ENCODE measurements at places on chromosomes 5 and 9.

DNA sequence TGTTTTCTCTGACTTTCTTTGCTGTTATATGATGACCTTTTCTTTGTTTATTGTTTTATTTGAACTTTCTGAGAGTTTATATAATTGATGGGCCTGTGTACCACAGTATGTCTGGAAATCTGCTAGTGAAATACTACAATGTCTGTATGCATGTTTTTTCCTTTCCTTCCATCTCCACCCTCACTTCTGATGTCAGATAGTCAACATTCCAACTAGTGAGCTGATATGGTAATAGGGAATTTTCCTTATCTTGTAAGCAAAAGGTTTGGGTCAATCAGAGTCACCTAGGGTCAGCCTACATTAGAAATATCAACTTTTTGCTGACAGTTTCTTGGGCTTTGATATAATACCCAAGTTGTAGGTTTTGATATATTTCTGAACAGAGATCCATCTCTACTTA lies 103.2 kb downstream of the MAT2B start:
- DNase-seq = no peak

DNA sequence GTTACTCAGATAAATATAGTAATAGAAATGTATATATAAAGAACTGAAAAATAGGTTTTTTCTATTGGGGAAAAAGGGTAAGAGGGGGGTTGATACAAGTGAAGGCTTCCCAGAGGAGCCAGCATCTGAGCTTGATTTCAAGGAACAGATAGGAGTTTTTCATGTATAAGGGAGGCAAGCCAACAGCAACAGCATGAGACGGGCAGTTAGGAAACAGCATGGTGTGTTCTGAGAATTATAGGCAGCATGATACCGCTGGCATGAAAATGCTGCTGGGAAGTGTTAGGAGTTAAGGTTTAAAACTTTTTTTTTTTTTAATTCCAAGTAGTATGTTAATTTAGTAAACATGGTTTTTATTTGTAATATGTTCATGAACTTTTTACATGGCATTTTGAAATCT lies 9.7 kb downstream of the CDC37L1 start:
- no peak for DNase-seq

GRCh38 chr9:17536027-17536426 lies 42.8 kb upstream of the SH3GL2 start:
- no peak for DNase-seq

- DNase-seq = no peak
Measured at GRCh38 chr5:68456756-68457217, 241.2 kb downstream of the PIK3R1 start.

- no peak for DNase-seq
Measured at GRCh38 chr5:107028938-107029337, 641.8 kb downstream of the EFNA5 start.

DNA sequence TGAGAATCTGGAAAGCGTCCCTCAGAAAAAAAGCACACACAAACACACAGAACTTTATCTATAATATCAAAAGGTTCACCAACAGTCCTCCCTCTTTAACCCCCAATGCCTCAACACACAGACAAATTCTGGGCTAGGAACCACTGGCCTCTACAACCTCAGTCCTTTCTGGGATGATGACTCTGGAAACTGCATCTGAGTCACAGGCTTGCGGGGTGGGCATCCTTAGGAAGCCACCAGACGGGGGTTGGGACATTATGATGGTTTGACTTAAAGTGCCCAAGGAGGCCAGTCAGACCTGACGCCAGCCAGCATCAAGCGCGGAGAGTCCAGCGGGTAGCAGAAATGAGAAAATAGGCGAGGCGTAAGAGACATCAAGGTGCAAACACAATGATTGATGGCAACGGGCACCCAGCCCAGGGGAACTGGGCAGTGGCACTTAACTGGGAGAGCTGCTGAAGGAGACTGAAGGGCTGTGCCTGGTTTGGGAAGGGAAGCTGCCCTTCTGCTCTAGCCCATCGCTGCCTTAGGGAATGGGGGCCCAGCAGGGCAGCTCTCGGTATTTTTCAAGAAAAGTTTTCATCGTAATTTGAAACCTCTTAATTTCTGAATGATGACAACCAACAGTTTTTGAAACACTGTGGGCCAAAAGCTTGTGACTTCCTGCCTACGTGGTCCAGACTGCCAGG lies 20.7 kb downstream of the SPRY4 start:
- no peak for DNase-seq

- no peak for DNase-seq
Measured at GRCh38 chr9:103789686-103790085, 304.4 kb upstream of the SMC2 start.

DNA sequence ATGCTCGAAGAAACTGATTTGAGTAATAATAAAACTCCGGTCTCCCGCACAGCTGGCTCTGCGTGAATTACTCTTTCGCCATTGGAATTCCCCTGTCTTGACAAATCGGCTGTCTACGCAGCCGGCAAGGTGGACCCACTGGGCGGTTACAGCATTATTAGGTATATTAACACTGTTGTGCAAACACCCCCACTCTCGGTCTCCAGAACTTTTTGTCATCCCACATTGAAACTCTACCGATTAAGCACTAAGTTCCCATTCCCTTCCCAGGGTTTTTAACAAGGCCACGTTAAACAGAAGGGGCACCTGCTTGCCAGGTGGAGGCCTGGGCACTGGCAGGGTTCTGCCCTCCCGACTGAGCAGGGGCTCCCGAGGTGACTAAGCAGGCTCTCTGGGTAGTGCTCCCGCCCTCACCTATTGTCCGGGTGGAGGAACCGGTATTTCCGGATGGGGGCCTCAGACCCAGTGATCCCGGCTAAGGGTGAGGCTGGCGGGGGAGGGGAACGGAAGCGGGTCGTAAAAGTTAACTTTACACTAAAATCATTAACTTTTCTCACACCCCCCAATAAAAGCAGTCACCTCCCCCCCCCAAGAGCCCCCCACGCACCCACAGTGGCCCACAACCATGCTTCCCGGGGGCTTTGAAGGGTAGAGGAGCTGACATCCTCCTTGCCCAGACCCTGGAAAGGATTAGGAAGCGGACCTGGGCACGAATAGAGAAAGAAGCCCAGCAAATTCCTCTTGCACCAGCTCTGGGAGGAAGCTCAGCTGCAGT lies 53.5 kb upstream of the TJP2 start:
- no peak for DNase-seq

- DNase-seq = no peak
Measured at GRCh38 chr5:33267801-33268200, 173.0 kb upstream of the TARS1 start.

GRCh38 chr9:71630377-71630995 lies 137.8 kb downstream of the CEMIP2 start:
- no peak for DNase-seq

DNA sequence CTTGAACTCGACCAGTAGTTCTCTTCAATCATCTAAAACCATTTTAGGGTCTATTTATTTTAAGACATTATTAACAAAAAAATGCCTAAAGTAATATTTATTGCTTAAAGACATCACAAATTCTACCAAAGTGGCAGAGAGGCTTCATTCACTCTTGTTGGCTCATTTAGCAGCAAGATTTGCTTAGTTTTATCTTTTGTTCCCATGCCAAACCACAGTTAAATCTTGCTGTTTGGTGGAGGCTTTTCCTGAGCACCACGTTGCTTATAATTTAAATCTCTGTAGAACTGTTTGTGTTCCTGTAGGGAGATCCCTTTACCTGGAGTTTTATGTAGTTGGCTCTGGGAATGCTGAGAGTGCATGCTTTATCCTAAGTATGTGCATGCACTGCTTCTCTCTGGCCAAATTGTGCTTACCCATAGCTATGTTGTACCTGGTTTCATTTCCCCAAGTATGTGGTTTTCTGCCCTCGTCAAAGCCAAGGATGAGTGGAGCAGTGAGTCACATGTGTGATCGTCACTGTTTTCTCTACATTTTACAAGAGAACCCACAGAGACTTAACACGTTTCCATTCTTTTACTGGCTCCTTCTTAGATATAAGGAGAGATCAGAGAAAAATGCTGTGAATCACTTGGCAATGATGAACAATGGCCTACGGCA lies 42.1 kb upstream of the MAST4 start:
- no peak for DNase-seq

GRCh38 chr9:9216934-9217333 lies 1395.9 kb downstream of the PTPRD start:
- DNase-seq = no peak

GRCh38 chr9:36960575-36960955 lies 73.5 kb downstream of the PAX5 start:
- DNase-seq = no peak

- no peak for DNase-seq
Measured at GRCh38 chr5:112419986-112420864, 1.1 kb upstream of the EPB41L4A start.

GRCh38 chr5:181161534-181162175 lies 14.3 kb downstream of the OR2V2 start:
- no peak for DNase-seq

DNA sequence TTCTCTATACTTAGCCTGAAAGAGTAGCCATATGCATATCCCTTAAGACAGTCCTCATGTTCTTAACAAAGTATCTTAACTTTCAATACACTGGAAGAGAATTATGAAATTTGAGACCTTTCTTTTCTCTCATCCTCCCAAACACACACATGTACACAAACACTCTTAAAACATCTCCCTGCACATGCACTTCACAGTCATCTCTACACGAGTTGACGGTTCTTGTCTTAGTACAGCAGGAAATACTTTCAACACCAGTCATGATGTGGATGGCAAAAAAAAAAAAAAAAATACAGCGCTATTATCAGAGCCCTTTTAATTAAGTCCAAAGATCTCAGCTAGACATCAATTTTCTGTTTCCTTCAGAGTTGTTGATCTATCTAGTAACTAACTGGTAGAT lies 43.6 kb upstream of the PCSK1 start:
- DNase-seq = no peak

DNA sequence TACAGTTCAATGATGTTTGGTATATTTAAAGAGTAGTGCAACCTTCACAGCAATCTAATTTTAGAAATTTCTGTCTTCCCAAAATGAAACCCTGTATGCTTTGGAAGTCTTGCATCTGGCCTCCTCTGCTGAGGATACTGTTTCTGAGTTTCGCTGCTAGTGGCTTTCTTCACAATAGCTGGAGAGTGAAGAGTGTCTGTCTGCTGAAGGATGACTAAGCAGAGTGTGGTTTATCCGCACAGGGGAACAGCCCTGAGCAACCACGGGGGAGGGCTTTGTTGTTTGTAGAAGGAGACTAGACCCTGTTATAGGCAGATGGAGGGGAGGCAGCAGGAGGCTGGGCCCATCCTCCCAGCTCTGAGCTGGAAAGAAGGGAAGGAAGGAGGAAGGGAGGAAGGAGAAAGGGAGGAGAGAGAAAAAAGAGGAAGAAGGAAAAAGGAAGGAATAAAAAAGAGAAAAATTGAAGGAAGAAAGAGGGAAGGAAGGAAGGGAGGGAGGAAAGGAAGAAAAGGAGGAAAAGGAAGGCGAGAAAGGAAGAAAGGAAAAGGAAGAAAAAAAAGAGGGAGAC lies 10.5 kb upstream of the IRX2 start:
- no peak for DNase-seq

DNA sequence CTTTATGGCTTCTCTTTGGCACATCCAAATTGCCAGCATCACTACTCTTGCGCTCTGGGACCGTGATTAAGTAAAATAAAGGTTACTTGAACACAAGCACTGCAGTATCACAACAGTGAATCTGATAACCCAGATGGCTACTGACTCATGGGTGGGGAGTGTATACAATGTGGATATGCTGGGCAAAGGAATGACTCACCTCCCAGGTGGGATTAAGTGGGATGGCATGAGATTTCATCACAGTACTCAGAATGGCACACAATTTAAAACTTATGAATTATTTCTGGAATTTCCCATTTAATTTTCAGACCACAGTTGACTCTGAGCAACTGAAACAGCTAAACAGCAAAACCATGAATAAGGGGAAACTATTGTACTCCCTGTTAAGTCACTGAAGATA lies 4.3 kb downstream of the GFM2 start:
- no peak for DNase-seq

GRCh38 chr9:123390337-123391135 lies 34.5 kb downstream of the CRB2 start:
- no peak for DNase-seq

DNA sequence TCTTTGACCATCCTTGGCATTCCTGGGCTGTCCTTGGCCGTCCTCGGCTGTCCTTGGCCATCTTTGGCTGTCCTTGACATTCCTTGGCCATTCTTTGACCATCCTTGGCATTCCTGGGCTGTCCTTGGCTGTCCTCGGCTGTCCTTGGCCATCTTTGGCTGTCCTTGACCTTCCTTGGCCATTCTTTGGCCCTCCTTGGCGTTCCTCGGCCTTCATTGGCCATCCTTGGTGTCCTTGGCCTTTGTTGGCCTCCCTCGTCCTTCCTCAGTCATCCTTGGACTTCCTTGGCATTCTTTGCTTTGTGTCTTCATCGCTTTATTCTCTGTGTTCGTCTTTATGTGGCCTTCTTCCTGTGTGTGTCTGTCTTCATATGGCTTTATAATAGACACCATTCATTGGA lies 20.7 kb downstream of the NDUFS6 start:
- no peak for DNase-seq

DNA sequence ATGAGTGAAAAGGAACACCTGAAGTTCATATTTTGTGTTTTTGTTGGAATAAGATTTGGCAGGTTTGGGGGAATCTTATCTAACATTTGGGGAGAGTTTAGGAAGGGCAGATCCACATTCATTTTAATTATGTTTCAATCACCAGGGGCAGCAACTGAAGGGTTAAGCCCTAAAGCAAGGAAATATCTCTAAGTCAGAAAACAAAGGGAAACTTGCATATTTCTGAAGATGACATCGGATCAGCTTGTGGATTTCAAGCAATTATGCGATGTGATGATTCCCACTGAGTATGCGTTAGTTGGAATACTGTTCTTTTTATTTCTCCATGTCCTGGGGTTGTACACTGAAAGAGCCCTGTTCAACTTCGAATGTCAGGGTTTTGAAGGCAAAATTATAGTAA lies 59.8 kb upstream of the NFIB start:
- DNase-seq = no peak

DNA sequence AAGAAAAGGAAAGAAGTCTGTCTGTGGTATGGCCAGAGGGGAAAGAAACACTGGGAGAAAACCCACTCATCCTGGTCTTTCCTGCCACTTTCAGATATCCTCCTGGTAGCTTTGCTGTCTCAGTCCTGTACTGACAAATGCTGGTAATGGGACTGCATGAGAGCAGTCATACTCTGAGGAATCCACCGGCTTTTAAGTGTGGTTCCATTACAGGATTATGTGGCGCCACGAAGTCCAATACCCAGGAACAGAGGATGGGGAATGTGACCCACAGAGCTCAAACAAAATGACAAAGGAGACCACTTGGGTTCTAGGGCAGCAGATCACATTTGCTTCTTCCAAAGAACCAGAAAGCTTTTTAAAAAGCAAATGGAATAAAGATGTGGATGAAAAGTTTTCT lies 26.3 kb upstream of the FBP1 start:
- DNase-seq = no peak

- DNase-seq = no peak
Measured at GRCh38 chr5:107893642-107894041, 222.9 kb upstream of the EFNA5 start.

DNA sequence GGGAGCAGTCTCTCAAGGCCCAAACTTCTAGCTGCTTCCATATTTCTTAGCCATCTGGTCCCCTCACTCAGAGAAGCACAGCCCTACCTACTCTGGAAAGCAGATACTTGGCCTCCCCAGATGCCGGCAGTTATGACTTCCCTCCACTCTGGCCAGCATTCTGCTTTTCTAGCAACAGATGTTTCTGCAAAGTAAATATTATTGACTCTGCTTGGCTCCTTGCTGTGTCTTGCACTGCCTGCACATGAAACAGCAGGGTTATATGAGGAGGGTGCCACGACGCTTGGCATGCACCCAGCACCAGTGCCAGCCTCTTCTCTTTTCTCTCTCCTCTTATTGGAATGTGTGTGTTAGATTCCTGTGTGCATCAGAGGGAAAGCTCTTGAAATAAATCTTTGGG lies 99.7 kb downstream of the ARHGAP26 start:
- DNase-seq = no peak

- DNase-seq = no peak
Measured at GRCh38 chr5:36769129-36769770, 107.3 kb upstream of the NIPBL start.
